Right ventricle myocardium superior (tissue), 1 donor: ENCODE measurements at places on chromosomes 4 and X.

- DNase-seq: no peak
Observed at GRCh38 chr4:38334791-38335190, 329.2 kb upstream of the KLF3 start.

- no peak for DNase-seq
Observed at GRCh38 chr4:145723336-145723735, 43.4 kb downstream of the C4orf51 start.

- DNase-seq: no peak
Observed at GRCh38 chr4:101158134-101158482, 189.2 kb downstream of the PPP3CA start.

DNA sequence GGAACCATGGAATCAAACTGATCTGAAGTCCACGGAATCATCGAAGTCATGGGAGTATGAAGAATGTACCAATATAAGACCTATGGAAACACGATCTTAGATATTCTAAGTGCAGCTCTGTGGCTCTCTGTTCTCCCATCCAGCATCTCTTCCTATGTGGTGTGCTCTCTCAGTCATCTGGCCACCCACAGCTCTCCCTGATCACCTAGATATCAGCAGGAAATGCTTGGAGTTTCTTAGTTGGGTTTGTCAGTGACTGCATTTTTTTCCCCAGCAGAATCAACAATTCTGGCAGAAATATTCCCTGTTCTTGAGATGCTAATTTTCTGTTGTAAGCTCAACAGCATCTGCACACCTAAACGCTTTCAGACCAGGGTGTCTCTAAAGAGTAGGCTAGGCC, 94.1 kb downstream of the GC start:
- DNase-seq: no peak

DNA sequence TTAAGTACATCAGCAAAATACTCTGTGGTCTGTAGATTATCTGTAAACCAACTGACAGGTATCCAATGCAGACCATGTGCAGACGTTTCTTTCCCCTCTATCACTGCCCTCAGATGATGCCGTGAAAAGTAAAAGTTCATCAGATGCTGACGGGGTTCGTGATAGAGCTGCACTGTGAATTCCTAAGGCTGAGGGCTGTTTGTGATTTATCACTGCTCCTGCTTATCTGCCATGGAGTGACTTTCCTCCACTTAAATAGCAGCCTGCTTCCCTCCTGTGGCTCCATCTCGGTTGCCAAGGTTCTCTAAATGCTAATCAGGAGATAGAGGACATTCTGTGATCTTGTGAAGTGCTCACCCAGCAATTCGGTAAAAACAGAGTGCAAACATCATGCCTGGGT, 89.3 kb upstream of the SRD5A3 start:
- no peak for DNase-seq

- DNase-seq: no peak
Observed at GRCh38 chrX:77061545-77061944, 385.6 kb upstream of the FGF16 start.

GRCh38 chr4:84914686-84915395, 51.6 kb downstream of the WDFY3 start:
- no peak for DNase-seq

DNA sequence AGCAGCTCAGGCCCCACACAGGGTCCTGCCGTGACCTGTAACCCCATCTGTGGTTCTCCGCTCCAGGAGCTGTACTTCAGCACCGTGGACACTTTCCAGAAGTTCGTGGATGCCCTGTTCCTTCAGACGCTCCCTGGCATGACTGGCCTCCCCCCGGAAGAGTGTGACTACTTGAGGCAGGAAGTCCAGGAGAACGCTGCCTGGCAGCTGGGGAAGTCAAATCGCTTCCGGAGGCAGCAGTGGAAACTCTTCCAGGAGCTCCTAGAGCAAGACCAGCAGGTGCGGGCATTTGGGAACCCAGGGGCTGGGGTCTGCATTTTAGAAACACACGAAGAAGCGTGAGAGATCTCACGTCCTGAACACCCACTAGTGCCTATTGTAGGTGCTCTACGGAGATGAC, 72.5 kb downstream of the EVC start:
- no peak for DNase-seq

- DNase-seq: no peak
Observed at GRCh38 chr4:186931519-186931918, 207.9 kb upstream of the FAT1 start.

GRCh38 chr4:81600520-81601357, 129.0 kb upstream of the RASGEF1B start:
- peak; percentile 80 for DNase-seq

GRCh38 chr4:14520171-14520570, 482.1 kb upstream of the CPEB2 start:
- DNase-seq: no peak

DNA sequence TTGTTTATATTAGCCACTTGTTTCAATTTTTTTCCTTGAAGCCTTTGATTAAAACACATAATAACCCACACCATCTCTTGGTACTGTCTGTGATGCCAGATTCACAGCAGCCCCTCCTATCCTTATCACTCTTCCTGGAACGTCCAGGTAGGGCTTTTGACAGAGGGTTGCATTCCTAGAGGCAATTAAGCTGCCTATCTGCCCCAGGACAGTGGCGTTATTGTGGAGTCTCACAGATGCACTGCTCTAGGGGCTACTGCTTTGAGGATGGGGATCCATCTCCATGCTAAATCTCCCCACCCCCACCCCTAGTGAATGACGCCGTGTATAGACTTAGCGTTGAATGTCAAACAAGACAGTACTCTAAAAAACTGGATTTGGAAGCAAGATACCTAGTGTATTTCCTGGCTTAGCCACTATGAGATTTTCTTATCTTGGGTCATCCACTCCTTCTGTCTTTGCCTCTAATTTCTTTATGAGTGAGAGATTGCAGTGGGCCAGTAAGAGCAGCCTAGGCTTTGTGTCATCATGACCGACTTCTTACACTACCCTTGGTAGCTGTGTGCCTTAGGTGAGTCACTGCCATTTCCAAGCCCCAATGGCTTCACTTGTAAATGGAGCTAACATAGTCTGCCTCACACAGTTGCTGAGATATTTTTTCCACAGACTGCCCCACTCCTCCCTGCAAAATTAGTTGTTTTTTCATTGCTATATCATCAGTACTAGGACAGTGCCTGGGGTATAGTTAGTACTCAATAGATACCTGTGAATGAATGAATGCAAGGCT, 90.9 kb downstream of the EGF start:
- DNase-seq: no peak

- no peak for DNase-seq
Observed at GRCh38 chr4:159272273-159273140, 169.6 kb downstream of the RAPGEF2 start.

- DNase-seq: no peak
Observed at GRCh38 chr4:100983426-100983825, 363.9 kb downstream of the PPP3CA start.

DNA sequence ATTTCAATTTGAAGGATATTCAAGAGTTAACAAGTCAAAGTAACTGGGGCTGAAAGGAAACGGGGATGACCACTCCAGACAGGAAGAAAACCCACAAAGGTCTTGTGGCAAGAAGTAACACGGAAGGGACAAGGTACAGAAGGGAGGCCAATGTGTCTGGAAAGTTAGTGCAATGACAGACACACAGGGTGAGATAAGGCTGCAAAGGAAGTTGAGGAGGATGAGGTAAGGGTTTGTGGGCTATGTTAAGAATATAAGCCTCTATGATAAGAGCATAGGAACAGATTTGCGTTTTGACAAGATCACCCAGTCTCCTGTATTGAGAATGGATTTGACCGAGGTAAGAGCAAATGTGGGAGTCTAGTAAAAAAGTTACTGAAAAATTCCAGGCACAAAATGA, 21.9 kb upstream of the EMCN start:
- DNase-seq: no peak

GRCh38 chr4:180407275-180407885, 1835.8 kb upstream of the TENM3 start:
- no peak for DNase-seq

DNA sequence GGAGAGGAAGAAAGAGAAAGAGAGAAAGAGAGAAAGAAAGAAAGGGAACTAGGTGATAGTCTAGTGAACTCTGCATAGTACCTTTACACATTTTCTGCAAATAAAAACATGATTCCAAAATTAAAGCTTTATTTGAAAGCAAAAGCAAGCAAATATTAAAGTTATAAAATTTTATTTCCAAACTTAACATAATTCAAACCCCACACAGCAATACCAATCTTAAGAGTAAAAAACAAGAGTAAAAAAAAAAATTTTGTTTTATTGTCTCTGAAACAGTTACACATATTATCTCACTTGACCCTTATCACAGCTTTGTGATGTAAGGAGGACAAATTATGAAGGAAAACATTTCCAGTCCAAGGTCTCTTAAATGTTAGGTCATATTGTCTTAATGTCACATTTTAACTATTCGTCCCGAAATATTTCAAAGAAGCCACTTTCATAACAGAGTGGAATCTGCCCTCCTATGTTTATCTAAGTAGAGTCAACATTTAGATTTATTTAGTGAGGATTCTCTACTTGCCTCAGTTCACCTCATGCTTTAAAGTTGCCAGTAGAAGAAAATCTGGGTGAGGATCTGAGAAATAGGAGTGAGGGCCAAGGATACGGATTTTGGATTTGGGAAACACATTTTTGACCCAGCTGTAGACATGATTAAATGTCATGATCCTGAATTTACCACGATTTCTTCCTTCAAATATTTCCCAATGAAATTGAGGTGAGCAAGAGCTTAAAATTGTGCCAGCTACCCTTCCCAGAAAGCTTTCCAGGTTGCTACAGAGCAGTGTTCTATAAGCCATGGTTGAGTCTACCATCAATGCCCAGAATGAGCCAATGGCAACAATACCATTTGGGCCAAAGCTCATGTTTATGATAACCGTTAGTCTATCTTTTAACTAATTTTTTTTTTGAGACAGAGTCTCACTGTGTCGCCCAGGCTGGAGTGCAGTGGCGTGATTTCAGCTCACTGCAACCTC, 7.5 kb upstream of the FGA start:
- DNase-seq: no peak

GRCh38 chrX:108121291-108121690, 29.7 kb downstream of the ATG4A start:
- no peak for DNase-seq

DNA sequence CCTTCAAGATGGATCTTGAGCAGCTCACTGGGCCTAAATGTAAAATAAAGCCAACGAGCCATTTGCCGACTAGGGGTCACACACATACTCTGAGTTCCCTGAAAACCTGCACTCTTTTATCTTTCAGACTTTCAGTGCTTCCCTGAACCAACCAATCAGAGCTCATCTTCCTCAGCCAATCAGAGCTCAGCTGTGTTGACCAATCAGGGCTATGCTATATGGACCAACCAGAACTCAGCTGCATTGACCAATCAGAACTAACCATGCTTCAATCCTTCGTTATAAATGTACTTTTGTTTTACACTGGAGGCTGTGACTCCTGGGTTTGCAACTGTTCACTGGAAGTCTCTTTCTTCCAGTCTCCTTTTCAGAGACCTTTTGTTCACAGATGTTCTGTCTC, 19.3 kb downstream of the SLC25A53 start:
- DNase-seq: no peak

GRCh38 chr4:11428231-11428898, at the start of gene HS3ST1:
HS3ST1 (minus strand) TSS chr4:11428894; CDS start chr4:11400005, 28,889 bp downstream.
- DNase-seq: no peak

DNA sequence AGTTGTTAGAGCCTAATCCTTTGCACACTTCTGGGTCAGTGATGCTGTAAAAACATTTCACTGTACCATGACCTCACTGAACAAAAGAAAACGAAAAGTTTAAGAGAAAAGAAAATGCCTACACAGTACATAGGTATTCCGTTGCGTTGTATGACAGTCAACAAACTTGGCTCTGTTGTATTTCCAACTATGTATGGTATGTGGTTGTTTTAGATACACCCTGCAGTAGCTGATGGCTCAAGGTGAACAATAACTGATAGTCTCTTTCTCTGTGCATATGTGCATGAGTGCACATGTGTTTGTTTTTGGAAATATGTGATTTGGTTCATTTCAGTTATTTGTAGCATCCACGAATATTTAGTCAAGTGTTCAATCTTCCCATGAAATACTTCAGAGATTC, 176.0 kb downstream of the BMPR1B start:
- no peak for DNase-seq

- peak; percentile 78 for DNase-seq
Observed at GRCh38 chr4:185567381-185568376, 32.4 kb upstream of the PDLIM3 start.

GRCh38 chrX:35040871-35041270, 98.3 kb downstream of the FAM47B start:
- no peak for DNase-seq

DNA sequence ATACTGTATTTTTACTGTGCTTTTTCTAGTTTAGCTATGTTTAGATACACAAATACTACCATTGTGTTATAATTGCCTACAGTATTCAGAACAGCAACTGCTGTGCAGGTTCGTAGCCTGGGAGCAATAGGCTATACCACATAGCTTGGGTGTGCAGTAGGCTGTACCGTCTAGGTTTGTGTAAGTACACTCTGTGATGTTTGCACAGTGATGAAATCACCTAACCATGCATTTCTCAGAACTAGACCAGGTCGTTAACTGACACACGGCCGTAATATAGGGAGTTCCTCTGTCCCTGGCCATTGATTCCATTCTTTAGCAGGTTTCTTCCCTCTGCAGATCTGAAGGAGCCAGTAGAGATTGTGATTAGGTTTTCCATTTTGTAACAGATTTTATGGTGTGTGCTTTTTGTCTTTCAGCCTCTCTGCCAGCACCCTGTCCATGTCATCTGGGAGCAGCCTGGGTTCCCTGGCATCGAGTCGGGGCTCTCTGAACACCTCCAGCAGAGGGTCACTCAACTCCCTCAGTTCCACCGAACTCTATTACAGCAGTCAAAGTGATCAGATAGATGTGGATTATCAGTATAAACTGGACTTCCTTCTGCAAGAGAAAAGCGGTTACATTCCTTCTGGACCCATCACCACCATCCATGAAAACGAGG, 59.5 kb downstream of the CLDN22 start:
- no peak for DNase-seq

DNA sequence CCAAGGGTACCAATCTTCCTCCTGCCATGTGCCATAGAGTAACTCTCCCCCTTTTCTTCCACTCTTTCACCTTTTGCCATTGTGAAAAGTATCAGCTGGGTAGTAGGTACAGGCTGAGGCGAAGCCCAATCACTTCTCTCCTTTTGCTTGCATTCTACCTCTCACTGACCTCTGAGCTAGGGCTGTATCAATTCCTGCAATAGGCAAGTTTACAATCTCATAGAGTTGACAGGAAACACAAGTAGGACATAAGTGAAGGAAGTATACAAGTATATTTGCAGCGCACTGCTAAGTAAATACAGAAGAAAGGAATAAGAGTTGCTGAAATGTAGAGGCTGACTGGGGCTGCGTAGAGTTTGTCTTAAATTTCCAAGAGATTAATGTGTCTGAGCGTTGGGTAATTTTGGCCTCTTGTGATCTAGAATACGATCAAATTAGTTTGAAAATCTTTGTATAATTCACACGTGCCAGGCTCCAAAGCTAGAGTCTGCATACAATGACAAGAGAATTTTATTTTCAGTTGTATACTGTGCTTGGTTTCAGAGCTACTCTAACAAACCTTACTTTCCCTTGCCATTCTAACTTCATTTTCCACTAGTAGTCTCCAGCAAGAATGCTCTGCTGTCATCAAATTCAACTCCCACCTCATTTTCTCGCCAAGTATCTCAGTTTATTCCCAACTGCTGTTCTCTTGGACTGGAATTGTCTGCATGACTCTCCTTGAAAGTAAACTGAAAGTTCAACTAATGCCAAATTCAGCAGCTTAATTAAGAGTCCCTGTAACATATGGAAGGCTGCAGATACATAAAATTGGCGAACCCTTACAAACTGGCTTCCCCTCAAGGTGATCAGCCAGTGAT, 90.3 kb downstream of the ATP11C start:
- no peak for DNase-seq
